ENCODE measurements at places on chromosomes 16 and 17. TPM values are rescaled to one million over a fixed set of nuclear protein-coding genes. Genes with fewer than 3 reads are reported as not detected.

Gene USH1G
- total RNA-seq, result not detected

Gene MYOCD
- not detected for total RNA-seq

Gene PLCG2
- 62.5 TPM for total RNA-seq

Gene CLEC19A
- not detected for total RNA-seq

Gene MOSMO
- total RNA-seq, result 10.2 TPM
